ENCODE measurements at places on chromosomes 2 and 18. TPM values are rescaled to one million over a fixed set of nuclear protein-coding genes. Genes with fewer than 3 reads are reported as not detected.

PRKAG3 gene
- not detected for total RNA-seq

PER2 gene
- 5.9 TPM for total RNA-seq

RELCH gene
- 47.1 TPM for total RNA-seq

GRP gene
- not detected for total RNA-seq

OSBPL6 gene
- total RNA-seq = 0.22 TPM

SP140 gene
- total RNA-seq = 4.4 TPM

TET3 gene
- total RNA-seq = 11.0 TPM

SH2D6 gene
- total RNA-seq = not detected

RPRM gene
- not detected for total RNA-seq

SPAST gene
- total RNA-seq = 20.9 TPM

CCDC178 gene
- total RNA-seq = under 0.01 TPM

RGPD4 gene
- not detected for total RNA-seq

CXCR2 gene
- not detected for total RNA-seq

SCYGR4 gene
- total RNA-seq = not detected

GATA6 gene
- 7.7 TPM for total RNA-seq

HPCAL1 gene
- total RNA-seq = 50.8 TPM

CAPN14 gene
- not detected for total RNA-seq

All from placental pericyte (primary cell).